ENCODE measurements at places on chromosomes 5 and 9. TPM values are rescaled to one million over a fixed set of nuclear protein-coding genes. Genes with fewer than 3 reads are reported as not detected.

GRCh38 chr9:20570087-20570486 lies 52.2 kb downstream of the MLLT3 start:
- no peak for DNase-seq

GRCh38 chr5:154779105-154779504 lies 23.9 kb downstream of the LARP1 start:
- no peak for DNase-seq

- no peak for DNase-seq
These were observed 116.7 kb downstream of the DOCK2 start for GRCh38 chr5:169753795-169754194.

- no peak for DNase-seq
These were observed 593.6 kb downstream of the MTRR start for GRCh38 chr5:8462565-8462964.

DNA sequence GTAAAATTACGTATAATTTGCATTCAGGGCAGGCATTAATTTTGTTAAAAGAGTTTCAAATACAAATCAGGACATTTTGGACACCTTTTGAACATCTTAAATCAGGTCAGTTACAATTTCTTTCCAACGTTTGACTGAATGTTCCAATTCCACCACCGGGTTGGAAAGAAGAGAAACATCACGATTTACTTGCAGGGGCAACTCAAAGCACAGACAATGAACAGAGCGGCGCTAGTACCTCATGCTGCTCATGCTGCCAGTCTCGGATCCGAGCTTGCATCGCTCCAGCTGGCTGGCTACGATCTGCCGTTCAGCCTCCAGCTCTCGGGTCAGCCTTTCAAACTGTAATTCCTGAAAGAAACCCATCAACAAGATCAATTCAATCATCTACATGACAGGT lies 339.5 kb downstream of the CTNND2 start:
- no peak for DNase-seq

DNA sequence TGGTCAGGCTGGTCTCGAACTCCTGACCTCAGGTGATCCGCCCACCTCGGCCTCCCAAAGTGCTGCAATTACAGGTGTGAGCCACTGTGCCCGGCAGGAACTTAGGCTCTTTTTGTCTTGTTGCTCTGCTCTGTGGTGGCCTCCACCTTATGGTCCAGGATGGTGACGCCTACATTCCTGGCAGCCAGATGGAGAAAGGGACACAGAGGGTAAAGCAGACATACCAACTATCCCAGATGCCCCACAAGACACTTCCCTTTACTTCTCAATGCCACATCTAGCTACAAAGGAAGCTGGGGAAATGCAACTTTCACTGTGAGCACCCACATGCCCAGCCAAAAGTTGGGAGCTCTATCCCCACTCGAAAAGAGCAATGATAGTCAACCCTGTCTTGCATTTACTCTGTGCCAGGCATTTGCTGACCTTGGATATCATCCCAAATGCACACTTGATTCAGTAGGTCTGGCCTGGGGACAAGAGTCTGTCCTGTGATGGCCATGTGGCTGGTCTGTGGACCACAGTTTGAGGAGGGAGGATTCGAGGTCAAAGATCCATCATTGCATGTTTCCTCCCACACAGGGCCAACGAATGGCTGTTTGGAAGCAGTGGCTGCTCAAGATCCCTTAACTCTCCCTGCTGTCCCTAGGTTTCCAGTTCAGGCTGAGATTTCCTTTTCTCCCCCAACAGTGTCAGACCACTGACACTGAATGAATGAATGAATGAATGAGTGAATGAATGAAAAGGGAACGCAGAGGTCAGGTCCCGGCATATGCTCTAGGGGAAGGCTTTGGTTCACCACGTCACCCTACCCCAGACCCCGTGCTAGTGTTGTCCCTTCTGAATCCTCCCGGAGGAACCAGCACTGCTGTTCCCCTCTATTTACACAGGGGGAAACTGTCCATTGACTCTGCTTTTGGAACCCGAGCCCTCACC lies 1.4 kb upstream of the ERGIC1 start:
- DNase-seq: no peak

DNA sequence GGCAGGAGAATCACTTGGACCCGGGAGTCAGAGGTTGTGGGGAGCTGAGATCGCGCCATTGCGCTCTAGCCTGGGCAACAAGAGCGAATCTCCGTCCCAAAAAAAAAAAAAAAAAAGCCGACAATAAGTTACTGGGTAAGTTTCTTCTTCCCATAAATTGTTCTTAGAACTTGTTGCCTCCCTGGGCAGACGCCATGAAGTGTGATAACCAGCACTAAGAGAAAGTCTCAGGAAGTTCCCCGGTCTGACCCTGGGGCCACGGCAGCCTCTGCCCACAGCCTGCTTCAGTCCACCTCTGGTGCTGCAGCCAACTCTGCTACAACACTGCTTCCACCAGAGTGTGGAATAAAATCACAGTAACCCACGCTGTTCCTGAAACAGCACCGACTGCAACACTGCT lies 19.1 kb downstream of the LPCAT1 start:
- DNase-seq: no peak

GRCh38 chr9:136252281-136252680 lies 6.7 kb upstream of the QSOX2 start:
- no peak for DNase-seq

DNA sequence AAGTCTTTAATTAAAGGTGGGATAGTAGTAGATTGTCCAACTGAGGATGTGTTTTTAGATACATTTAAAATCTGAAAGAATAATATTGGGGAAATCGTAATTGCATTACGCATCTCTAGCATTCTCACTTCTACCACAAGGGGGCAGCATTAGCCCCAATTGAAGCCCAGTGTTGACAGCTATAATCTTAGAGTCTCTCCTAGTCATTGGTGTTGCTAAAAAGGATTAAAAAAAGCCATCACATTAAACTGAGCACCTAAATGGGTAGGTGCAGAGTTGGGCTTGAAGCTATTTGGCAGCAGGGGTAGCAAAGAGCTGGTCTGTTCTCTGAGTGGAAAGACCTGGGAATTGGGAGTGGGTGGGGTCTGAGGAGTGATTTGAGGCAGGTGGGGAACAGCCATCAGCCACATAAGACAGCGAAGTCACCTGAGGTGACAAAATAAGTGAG lies 177.2 kb downstream of the OSTF1 start:
- DNase-seq: no peak

- no peak for DNase-seq
These were observed 190.9 kb downstream of the SLC12A2 start for GRCh38 chr5:128274441-128274840.

The CER1 gene
- not detected for total RNA-seq

The TMCO6 gene
- total RNA-seq: 11.2 TPM

The ZSWIM6 gene
- 14.0 TPM for total RNA-seq

The GKAP1 gene
- 6.9 TPM for total RNA-seq

The SHC3 gene
- 6.4 TPM for total RNA-seq

The F12 gene
- total RNA-seq: 0.38 TPM

The GABRA1 gene
- total RNA-seq: not detected

The RICTOR gene
- 37.0 TPM for total RNA-seq

Measured in posterior vena cava (tissue), 2 donors.